ENCODE measurements at places on chromosomes 11 and 22. TPM values are rescaled to one million over a fixed set of nuclear protein-coding genes. Genes with fewer than 3 reads are reported as not detected.

Gene TRPC6
- total RNA-seq, result 44.4 TPM

Gene ESAM
- 9.3 TPM for total RNA-seq

Gene CARD18
- total RNA-seq, result not detected

Gene IGF2
- total RNA-seq, result 0.60 TPM

Gene GRAP2
- total RNA-seq, result not detected

Gene SCGB1A1
- not detected for total RNA-seq

Gene CLCF1
- total RNA-seq, result 2.4 TPM

Gene MMP7
- total RNA-seq, result 0.43 TPM

Gene OR52E8
- not detected for total RNA-seq

Gene PLA2G3
- total RNA-seq, result not detected

Gene OR5P2
- not detected for total RNA-seq

Gene UBTFL1
- total RNA-seq, result not detected

Gene LMO2
- 87.8 TPM for total RNA-seq

Gene RAB39A
- total RNA-seq, result under 0.01 TPM
